ENCODE measurements at places on chromosomes 4 and X.

DNA sequence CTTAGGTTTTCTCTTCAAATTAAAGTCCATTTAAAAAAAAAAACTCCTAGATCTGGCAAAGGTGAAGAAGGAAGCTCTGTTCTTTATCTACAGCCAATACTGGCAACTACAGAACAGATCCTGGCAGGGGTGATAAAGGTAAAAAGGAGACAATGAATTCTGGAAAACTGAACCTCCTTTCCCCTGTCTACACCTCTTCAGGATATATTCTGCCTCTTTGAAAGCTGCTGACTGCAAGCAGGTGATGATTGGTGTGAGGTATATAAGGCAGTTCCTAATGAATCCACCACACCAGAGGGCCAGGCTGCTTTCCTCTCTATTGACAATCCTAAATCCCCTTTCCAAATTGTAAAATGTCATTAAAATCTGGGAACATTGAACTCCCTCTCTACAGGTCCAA lies 370.1 kb downstream of the PPP3CA start:
- no peak for DNase-seq

DNA sequence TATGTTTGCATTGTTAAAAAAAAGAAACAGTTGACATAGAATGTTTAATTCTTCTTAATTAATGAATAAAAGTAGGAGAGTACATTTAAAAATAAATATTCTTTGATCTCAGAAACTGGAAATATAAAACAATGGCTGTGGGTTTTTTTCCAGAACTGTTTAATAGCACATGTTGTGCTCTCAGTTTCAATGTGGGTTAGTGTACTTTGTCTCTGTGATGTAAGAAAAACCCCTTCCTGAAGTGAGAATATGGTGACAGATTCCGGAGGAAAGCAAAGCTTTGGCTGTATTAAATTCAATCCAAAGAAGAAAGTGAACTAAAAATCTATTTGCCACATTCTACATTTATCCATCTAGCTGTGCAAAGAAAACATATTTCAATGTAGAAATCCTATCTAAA lies 261.9 kb upstream of the ADGRL3 start:
- no peak for DNase-seq

GRCh38 chr4:13597604-13598003 lies 29.9 kb downstream of the BOD1L1 start:
- DNase-seq, result no peak

- DNase-seq, result no peak
These were observed 124.4 kb downstream of the RELL1 start for GRCh38 chr4:37561803-37562207.

- DNase-seq, result no peak
These were observed 64.4 kb upstream of the ACSL4 start for GRCh38 chrX:109797311-109797975.

DNA sequence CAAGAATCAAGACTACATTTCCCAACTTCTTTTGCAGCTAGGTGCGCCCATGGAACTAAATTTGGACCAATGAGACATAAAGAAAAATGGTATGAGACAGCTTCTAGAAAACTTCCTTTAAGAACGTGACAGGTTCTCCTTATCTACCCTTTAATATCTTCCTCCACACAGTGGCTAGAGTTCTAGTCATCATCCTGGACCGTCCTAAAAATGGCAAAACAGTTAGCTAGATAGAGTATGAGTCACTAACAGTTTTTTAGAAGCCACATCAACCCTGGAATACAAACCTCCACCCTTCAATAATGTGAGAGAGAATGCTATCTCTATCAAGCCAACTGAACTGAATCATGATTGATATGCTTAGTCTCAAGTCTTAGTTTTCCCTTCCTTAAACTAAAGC lies 267.9 kb upstream of the SLC7A11 start:
- no peak for DNase-seq

All from frontal cortex (tissue), 4 donors.